HCT116 (cell line): ENCODE measurements at places on chromosomes 7 and 10. TPM values are rescaled to one million over a fixed set of nuclear protein-coding genes. Genes with fewer than 3 reads are reported as not detected.

DNA sequence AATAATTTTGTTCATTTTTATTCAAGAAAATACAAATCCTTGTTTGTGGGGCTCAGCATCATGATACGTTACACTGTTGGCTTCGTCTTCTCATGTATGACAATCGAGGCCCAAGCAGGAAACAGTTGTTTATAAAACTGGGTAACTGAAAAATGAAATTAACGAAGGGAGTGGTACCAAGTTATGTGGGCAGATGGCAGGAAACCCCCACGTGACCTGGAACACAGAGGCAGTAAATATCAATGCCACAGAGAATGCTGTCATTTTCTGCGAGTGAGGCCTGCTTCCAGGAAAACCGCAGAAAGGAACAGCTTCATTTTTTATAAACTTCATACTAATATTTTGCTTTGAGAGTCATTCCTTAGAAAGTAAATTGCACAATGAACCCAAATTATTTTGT lies 201.0 kb upstream of the ADARB2 start:
- no peak for DNase-seq

DNA sequence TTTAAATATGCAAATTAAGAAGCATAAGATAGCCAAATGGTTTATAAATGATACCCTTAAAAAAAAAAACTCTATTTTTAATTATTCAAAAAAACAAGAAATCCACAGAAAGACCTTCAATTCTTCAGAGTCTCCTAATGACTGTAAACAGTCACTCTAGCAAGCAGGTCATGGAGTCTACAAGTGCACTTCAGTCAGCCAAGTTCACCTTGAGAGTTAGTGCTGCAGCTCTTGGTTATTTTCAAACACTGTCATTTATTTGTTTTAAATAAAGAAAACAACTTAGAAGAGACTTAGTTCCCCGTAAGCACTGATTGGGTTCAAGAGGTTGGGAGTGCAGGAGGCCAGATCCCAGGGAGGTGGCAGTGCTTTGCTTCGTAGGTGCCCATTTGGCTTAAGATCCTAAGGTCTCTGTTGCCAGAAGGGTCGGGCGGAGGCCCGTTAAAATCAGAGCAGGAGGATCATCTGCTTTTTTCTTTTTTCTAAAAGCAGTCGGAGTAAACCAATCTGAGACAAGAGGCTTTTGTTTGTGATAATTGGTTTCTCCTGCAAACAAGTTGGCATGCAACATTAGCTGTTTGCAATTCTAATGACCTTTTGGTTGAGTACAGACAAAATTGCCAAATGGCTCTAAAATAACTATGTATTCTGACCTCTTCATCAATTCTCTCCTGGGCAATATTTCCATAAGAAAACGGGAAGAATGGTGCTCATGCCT lies 86.4 kb upstream of the ELMO1 start:
- DNase-seq: no peak

Gene CPA1
- 11.9 TPM for total RNA-seq

DNA sequence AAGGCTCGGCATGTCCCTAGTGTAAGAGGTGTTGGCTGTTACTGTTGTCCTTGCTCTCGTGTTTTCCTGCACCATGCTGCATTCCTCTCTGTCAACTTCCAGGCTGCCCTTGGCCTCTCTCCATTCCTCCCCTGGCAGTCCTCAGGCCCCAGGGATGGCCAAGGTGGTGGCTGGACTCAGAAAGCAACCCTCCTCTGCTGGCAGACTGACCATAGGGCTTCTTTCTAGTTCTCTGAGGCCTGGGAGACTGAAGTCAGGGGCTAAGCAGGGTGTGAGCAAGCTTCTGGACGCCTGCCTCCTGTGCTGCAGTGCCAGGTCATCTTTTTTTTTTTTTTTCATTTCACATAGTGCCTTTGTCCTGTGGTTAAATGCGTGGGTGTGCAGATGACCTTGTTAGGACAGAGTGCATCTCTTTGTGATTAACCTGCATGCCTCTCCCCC lies 72.0 kb downstream of the GOLGA7B start:
- DNase-seq: no peak

- no peak for DNase-seq
These were observed 26.0 kb downstream of the DNAJC12 start for GRCh38 chr10:67812007-67812406.

DNA sequence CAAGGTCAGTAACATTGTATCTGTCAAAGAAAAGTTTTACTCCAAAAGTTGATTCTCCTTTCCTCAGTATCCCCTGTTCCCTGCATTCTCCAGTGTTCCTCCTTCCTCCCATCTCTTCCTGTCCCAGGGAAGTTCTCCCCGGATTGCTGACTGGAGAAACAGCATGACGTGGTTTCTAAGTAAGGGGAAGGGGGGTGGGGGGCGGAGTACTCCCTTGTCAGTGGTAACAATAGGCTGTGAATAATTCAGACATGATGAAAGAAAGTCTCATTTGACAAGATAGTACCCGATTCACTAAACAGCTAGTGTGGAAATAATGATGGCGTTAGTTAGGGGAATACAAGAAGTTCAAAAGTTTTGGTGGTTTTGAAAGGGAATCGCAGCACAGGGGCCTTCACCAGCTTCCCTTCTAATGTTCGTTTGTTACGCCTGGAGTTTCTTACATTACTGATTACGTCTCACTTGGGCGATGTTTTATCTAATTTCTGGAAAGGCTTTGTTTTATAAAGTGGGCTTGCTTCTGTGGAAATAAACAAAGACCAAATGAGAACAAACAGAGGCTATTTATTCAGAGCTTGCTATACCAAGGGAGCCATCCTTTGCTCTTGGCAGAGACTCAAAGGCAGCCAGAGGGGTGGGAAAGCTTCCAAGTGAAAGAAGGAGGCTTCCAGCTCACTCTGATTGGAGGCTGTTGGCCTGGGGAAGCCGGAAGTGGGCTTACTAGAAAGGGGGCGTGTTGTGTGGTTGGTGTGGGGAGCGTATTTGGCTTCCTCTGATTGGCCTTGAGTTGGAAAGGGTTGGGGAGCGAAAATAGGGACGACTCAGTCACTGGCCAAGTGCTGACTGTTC lies 453.7 kb downstream of the SDK1 start:
- no peak for DNase-seq

- no peak for DNase-seq
These were observed 9.0 kb upstream of the SMNDC1 start for GRCh38 chr10:110313674-110314073.

DNA sequence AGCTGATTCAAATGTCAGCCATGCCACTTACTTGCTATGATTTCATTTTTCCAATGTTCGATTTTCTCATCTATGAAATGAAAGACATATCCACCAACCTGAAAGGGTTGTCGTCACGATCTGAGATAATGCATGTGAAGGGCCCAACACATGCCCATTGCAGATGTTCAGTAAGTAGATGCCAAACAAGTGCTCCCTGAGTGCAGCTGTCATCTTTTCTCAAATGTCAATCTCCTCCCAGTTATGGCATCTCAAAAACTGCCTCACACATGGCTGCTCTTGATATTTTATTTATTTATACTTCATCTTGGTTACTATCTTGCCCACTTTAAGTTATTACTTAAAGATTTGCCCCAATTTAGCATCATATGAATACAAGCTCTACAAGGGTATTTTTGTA lies 16.8 kb downstream of the CPEB3 start:
- no peak for DNase-seq

GRCh38 chr10:283916-284356 lies 148.7 kb downstream of the ZMYND11 start:
- no peak for DNase-seq

DNA sequence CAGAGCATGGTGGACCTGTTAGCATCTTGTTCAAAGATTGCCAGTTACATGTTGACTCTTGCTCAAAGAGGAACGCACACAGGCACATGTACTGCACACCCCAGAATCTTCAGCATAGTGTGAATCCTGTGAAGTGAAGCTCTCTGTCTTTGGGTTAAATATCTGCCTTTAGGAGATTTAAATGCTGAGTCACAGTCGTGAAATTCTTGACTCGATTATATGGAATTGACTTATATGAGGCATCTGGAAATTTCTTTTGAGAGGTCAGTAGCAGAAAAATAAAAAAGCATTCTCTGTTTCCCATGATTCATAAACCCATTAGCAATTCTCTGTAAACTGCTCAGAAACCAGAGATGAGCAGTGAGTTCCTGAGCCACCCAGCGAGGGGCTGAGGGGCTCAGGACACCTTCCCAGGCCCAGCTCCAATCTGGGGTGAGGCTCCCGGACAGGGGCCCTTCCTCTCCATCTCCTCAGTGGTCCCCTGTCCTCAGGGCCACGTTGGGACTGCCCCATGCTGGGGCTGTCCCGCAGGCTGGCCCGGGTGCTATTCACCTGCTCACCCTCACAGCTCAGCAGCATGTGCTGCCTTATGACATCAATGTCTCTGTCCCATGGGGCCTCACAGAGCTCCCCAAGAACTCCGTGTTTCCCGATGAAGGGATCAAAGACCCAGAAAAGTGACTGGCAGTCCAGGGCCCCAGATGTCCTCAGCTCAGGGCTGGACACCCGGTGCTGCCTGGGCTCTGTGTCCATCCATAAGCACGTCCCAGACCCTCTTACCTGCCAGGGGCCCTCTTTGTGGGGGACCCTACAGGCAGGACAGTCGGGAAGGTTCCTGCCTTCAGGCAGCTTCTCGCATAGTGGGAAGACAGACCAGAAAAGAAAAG lies 50.0 kb upstream of the INSIG1 start:
- no peak for DNase-seq

DNA sequence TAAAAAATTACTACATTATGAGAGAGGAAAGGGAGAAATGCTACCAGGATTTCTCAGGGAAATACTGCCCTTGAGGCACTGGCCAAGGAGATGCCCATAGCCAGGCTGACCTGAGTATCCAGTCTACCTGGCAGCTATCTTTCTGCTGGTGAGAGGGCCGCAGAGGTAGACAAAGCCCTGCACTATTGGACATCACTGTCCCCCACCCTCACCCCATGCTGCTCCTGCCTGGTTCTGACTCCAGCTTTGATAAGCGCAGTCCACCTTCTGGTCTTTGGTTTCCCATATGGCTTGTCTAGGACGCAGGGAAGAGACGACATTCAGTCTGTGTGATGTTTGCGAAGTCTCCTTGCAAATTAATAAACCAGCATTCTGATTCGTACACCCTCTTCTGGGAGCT lies 3.7 kb downstream of the ITPRIP start:
- DNase-seq: no peak

DNA sequence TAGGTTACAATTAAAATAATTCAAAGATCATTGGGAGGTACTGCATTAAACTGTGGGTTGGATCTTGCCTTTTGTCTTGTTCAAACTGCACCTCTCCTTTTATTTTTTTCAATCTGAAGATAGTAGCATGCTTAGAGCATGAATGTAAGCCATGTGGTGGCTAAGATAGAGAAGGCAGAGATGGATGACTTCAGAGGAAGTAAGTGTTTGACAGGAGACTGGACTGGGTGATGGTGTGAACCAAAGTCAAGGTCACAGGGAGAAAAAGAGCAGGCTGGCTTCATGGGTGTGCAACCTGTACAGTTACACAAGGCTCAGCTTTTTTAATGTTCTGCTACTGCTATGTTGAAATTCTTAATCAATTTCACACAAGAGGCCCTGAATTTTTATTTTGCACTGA lies 85.6 kb downstream of the ZEB1 start:
- no peak for DNase-seq

GRCh38 chr7:33093266-33093665 lies 15.9 kb downstream of the RP9 start:
- DNase-seq: no peak

GRCh38 chr7:100167912-100168323 lies 499 bp downstream of the GAL3ST4 start:
- no peak for DNase-seq

GRCh38 chr10:70145166-70145665 lies 1.3 kb downstream of the TYSND1 start:
- no peak for DNase-seq

DNA sequence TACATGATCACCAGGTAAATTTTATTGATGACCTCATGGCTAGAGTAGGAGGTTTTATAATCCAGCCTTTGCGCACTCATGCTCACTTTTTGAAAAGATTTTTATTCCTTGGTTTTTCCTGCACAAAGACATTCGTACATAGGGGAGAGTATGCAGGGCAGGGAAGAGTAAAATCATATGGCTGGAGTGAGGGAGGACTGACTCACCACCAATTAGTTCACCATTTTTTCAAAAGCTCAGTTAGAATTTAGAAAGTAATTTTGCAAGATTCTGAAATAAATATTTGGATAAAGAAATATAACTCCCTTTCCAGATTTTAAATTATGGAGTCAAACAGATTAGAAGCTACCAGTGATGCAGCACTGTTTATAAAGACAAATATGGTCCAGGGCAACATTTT lies 111.9 kb downstream of the SEMA3D start:
- no peak for DNase-seq

DNA sequence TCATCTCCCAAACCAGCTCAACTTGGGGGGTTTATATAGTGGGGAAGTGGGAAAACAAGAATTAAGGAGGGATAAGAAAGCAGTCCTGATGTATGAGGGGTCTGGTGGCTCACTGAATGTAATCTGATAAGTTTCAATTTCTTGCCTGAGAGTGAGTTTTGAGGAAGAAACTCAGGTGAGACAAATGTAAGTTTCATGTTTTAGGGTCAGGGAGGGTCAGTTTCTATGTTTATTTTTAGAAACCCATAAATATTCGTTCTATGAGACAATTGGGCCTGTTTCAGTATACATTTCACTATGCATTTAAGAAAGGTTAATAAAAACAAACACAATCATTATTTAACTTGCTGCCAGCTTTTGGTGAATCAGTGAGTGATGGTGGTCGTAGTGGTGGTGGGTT lies 128.0 kb upstream of the MBL2 start:
- no peak for DNase-seq

GRCh38 chr7:134613623-134614347 lies 32.9 kb upstream of the BPGM start:
- no peak for DNase-seq

DNA sequence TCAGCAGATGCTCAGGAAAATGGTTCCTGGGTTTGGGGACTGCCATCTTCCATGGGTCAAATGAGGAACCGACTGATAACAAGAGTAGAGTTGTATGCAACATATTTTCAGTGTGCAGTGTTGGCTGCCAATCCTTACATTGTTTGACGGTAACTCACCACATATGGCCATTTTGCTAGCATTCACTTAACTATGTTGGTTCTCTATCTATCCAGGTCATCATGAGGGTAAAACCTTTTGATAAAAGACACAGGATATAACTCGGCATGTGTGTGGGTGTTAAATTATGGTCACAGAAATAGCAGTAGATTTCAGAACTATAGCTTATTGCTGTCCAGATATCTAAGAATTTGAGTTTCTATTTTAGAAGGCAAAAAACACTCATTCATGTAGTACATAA lies 140.7 kb upstream of the AOAH start:
- DNase-seq: no peak
